ENCODE measurements at places on chromosomes 1 and 21.

DNA sequence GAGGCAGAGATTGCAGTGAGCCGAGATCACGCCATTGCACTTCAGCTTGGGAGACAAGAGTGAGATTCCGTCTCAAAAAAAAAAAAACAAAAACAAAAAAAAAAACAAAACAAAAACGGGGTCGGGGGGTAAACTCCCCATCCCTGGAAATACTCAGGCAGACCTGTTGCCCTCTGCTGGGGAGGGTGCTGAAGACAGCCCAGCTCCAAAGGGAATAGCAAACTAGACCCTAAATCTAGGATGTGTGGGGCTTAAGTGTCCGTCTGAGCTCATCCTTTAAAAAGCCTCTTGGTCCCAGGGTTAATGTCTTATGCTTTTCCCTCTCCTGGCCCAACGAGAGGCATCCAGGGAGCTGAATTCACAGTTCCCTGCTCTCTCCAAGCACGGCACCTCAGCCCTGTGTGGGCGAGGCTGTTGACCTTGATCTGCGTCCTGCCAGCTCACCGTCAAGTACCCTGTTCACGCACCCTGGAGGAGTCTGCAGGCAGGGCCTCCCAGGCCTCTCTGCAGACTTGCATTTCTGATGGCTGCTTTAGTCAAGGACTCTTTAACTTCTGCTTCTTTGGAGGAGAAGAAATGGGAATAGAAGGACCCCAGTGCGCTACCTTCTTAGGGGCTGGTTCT lies 22.3 kb downstream of the KCND3 start:
- no peak for DNase-seq

GRCh38 chr1:166975361-166976129 lies at the start of gene ILDR2:
Gene ILDR2, minus strand, starts transcription at chr1:166975540. Its CDS starts 272 bp downstream, at chr1:166975268.
- DNase-seq = peak; percentile 59

DNA sequence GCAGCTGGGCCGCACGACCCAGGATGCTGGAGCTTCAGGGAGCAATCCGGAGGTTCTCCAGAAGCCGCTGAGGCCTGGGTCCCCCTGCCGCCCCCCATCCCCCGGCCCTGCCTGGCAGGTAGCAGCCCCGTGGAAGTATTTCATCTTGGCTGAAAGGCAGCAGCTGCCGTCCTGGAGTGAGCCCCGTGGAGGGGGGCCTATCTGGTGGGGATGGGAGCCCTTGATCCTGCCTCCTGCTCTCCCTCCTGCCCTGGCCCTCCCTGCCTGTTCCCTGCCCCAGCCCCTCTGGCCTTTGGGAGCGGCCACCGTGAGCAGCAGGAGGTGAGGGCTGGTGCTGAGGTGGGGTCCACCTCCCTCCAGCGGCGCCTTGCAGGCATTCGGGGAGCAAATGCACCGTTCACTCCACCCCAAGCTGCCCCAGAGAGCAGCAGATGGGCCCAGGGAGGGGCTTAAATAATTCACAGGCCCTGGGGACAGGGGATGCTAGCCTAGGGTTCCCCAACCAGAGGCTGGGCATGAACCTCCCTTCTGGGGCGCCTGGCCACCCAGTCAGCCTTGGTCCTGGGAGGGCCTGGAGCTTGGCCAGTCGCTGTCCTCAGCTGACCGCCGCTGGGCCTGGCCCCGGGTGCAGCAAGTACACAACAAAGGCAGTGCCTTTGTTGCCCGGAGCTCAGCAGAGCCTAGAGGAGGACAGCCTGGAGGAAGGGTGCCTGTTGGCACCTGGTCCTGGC lies 23.7 kb upstream of the PLCH2 start:
- no peak for DNase-seq

DNA sequence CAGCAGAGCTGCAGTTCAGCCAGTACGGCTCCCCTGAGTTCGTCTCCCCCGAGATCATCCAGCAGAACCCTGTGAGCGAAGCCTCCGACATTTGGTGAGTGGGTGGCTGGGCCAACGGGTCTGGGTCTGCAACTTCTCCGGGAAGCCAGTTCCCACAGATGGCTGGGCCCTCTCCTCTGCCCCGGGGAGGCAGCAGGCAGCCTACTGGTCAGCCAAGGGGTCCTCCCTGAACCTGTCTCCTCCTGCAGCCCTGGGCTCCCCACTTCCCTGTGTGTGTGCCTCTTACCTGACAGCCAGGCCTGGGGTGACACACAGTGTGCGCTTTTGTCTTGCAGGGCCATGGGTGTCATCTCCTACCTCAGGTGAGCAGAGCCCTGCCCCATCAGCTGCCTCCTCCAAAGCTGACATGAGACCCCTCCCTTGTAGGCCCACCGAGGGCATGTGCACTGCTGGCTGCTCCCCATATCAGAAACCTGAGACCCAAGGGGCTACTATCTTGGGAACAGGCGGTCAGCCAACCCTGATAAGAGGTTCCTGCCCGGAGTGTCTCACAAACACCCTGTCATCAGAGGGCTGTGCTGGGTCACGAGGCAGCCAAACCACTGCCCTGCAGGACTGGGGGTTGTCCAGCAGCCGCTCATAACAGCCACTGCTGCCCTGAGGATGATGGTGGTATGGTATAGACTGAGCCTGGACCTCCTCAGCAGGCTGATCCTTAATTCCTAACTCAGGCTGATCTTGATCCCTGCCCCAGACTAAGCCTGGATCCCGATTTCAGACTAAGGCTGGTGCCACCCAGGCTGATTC lies 37.6 kb downstream of the TRIM11 start:
- no peak for DNase-seq

GRCh38 chr1:19811206-19811851 lies 3.8 kb downstream of the RNF186 start:
- peak; percentile 28 for DNase-seq

DNA sequence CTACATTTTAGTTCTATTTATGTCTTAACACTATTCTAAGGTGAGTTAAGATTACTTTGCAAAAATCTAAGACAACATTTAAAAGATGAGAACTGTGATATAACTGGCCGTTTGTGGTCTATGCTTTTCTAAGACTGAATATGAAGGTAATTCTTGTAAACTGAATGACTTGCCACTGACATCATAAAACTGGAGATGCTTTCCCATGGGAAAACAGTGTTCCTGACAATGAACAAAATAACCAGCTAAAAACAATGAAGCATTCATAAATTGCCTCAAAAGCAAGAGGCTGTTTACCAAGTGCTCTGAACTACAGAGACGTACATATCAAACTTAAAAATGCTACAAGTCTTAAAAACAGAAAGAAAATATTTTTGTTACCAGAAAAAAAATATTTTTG lies 54.7 kb downstream of the APP start:
- no peak for DNase-seq

DNA sequence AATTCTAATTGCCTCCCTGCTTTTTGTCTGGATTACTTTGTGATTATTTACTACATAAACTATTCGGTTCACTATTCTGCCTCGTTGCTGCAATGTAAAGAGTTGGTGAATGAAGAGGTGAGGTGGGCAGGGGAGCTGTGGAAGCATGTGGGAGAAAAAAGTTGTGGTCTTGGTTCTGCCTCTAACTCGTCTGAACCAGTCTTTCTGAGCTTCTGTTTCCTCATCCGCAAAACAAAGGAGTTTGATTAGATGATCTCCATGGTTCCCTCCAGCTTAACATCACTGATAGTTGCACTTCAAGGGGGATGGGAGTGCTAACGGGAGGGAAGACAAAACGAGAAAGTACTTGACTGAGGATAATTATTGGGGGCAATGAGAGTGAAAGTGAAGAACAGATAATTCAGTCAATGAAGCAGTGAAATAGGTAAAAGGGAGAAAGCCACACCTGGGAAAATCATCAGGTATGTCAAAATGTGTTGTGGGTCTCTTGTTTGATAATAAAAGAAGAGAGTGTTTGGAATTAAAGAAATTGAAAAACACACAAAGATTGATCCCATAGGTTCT lies 26.2 kb upstream of the UHMK1 start:
- DNase-seq = no peak

Data from stimulated activated CD8-positive, alpha-beta memory T cell treated with anti-CD3 and anti-CD28 coated beads, Interleukin-4, amount 100 ng/mL, for 24 hours (primary cell).